NCI-H524 (cell line): ENCODE measurements at places on chromosomes 1 and 21.
A peak's percentile ranks its signal among the peaks of the same experiment; 100 is the strongest.

DNA sequence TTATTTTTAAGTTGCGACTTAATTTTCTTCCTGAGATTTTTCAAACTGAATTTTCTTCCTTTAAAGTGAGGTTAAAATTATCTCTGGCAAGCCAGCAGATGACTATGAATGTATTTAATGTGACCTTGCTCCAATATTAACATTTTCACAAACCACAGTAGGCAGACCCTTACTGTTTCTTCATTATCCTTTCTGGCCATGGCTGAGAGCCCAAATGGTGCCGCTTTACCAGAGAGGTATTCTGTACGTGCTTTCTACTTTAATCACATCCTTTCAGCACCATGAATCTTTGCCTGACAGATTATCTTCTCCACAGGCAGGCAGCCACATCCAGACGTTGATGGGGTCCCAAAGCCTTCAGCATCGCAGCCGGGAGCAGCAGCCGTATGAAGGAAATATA lies 129.6 kb downstream of the LRRC40 start:
- no peak for DNase-seq

- no peak for DNase-seq
Observed at GRCh38 chr21:42591170-42591869, 62.1 kb upstream of the PDE9A start.

- no peak for DNase-seq
Observed at GRCh38 chr1:40706626-40707025, 15.1 kb downstream of the NFYC start.

- no peak for DNase-seq
Observed at GRCh38 chr1:16075337-16076030, 2.0 kb upstream of the FAM131C start.

GRCh38 chr1:198776602-198777029 lies 137.8 kb downstream of the PTPRC start:
- no peak for DNase-seq

- DNase-seq: no peak
Observed at GRCh38 chr1:156639601-156640101, 2.3 kb upstream of the BCAN start.

GRCh38 chr1:88191917-88192316 lies 492.2 kb upstream of the PKN2 start:
- DNase-seq: no peak

DNA sequence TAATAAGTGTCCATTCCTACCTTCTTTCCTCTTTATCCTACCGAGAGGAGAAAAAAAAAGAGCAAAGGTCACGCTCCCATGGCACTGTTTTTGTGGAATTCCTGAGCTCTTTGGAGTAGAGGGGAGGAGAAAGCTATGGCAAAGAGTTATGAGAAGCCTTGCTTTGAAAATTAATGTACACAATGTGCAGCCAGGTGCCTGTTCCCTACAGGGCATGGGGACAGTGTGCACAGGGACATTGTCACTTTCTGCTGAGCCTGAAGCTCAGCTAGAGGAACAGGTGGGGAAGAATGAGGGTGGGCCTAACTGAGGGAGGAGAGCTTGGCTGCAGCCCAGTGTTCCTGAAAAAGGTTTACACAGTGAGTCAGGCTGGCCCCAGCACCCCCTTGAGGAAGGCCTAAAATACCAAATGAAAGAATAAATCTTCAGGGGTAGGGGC lies 66.1 kb downstream of the PLXNA2 start:
- peak; percentile 27 for DNase-seq

DNA sequence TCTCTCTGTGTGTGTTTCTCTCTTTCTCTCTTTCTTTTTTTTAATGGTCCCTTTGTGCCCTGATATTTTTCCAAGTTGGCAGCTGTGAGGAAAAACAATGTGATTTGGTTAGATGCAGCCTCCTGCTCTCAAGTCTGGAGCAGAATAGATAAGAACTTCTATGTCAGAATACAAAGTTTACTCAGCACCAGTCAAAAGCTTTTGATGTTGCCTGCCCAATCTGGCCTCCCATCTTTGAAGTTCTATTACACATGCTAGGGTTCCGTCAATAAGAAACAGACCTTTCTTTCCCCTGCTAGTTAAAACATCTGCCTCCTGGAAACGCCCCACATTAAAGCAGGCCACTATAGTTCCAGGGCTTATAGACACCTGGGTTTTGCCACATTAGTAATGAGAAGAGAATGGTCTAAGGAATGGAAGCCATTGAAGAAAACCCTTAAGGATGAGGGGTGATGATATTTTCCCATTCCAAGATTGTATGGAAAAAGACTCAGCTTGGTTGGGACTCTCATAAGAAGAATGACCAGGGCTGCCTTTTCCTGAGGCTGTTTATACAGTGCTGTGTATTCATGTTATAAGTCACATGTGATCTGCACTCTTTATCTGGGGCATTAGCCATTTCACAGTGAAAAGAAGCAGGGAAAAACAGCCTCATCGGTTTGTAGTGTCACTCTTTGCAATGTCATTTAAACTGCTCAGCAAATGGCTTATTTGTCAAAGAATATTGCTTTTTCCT lies 414.7 kb upstream of the PROX1 start:
- no peak for DNase-seq

GRCh38 chr1:84918726-84919336 lies 25.8 kb upstream of the LPAR3 start:
- no peak for DNase-seq

GRCh38 chr1:27357281-27358037 lies 9.3 kb downstream of the MAP3K6 start:
- DNase-seq: no peak

GRCh38 chr1:156510709-156511108 lies 10.1 kb upstream of the MEF2D start:
- no peak for DNase-seq
